Lower lobe of right lung (tissue), 2 donors: ENCODE measurements at places on chromosomes 3 and 15. TPM values are rescaled to one million over a fixed set of nuclear protein-coding genes. Genes with fewer than 3 reads are reported as not detected.

DNA sequence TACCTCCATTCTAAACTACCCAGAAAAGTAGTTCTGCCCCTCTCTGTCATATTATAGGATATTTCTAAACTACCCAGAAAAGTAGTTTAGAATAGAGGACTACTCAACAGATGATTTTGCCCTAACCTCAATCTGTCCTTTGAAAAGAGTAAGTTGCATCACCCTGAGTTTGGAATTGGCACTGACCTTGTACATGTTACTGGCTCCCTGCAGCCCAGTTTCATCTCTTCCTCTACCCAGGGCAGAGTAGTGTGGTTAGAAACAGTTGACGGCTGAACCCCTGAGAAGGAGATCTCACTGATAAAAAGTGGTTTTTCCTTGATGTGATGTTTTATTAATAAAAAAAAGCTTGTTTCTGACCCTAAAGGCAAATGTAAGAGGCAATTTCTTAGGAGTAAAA, 340.5 kb upstream of the NECTIN3 start:
- no peaks in the 10 kb centered on the region for H3K36me3 ChIP-seq
- H3K4me3 ChIP-seq = no peak overlapping the region
- no peaks in the 10 kb centered on the region for H3K4me1 ChIP-seq

ZNF592 gene
- total RNA-seq = 34.8 TPM

GRCh38 chr3:16675805-16676204, 70.6 kb upstream of the DAZL start:
- no peak overlapping the region for H3K4me3 ChIP-seq
- no peaks in the 10 kb centered on the region for H3K36me3 ChIP-seq
- no peak overlapping the region for H3K27ac ChIP-seq
- DNase-seq = no peak

DNA sequence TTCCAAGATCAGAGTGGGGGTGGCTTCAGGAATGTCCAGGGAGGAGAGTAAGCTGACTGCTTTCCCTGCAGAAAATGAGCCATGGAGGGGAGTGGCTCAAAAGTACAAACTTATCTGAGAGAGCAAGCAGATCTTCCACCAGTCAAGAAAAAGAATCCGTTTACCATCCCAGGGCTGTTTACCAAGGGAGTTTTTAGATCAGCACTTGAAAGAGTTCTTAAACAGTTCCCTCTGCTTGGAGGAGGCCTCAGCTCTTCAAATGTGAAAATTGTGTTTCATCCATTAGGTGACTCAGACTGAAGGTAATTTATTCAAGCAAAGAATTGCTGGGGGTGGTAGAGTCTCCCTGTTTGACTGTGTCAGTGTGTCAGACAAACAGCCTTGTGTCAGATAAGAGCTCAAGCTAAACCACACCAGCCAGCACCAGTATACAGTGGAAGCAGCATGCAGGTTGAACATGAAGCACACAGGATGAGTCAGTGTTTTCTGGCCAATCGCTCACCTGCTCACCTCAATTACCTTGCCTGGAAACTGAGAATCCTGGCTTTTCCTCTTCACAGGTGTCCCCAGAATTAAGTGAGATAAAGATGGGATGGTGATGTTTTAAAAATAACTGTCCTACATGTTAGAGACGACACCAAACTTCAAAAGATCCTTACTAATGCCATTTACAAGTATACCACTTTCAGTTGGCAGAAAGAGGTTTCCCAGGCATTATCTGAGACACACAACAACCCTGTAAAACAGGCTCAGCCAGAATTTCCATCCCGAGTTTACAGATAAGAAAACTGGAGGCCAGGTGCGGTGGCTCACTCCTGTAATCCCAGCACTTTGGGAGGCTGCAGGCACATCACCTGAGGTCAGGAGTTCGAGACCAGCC, 21.7 kb downstream of the SH3BP5 start:
- peaks cover 80% of the 10 kb centered on the region for H3K4me1 ChIP-seq
- peak overlapping the region; percentile 67 for H3K27ac ChIP-seq
- H3K36me3 ChIP-seq = peaks cover 9% of the 10 kb centered on the region
- no peak for DNase-seq
- H3K4me3 ChIP-seq = no peak overlapping the region

PRTG gene
- 10.5 TPM for total RNA-seq

DNA sequence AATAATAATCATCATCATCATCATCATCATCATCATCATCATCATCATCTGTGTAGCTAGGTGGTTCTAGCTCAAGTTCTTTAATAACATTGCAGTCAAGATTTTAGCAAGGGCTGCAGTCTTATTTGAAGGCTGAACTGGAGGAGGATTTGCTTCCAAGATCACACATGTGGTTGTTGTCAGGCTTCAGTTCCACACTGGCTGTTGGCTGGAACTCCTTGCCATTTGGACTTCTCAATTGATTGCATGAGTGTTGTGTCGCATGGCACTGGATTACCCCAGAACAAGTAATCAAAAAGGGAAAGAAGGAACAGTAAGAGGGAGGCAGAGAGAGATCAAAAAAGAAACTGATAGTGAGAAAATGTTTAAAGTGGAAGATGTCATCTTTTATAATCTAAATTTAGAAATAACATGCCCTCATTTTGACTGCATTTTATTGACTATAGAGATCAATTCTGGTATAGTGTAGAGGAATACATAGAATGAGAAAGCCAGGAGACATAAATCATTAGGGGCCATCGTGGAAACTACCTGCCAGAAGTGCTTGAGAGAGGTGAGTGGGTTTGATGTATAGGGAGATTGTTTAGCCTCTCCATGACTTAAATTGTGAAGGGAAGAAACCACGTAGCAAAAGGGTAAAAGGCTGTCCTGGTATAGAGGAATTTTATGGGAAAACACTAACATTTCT, 346.6 kb upstream of the RBMS3 start:
- H3K4me3 ChIP-seq = no peak overlapping the region
- H3K27me3 ChIP-seq = no peaks in the 10 kb centered on the region
- no peak for DNase-seq

CCR1 gene
- 47.4 TPM for total RNA-seq

DNA sequence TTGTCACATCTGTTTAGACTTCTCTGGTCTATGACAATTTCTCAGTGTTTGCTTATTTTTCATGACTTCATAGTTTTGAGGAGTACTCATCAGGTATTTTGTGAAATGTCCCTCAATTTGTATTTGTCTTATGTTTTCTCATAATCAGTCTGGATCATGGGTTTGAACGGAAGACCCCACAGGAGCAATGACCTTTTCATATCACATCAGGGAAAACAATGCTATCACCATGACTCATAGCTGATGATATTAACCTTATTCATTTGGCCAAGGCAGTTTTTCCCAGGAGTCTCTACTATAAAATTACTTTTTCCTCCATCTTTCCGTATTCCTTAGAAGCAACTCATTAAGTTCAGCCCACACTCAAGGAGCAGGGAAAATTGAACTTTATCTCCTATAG, 32.7 kb downstream of the AADACL2 start:
- no peaks in the 10 kb centered on the region for H3K36me3 ChIP-seq
- H3K4me3 ChIP-seq = no peak overlapping the region
- no peak overlapping the region for H3K27ac ChIP-seq

SGO1 gene
- 0.71 TPM for total RNA-seq

HDGFL3 gene
- 26.5 TPM for total RNA-seq

SPINT1 gene
- 76.5 TPM for total RNA-seq

DNA sequence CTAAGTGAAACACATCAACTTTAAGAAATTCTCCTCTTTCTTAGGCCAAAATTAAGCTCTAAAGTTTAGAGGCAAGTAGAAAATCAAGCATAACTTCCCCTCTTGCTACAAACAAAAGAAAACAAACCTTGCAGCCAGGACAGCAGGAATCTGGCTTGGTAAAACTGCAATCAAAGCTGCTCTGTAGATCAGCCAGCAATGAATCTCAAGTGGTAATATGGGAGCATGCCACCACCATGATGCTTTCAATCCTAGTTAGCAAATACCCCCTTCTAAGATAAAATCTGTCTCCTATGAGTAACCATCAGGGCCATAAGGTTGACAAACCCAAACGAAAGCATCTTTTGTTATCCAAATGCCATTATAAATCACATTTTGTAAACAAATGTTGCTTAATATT, 208.3 kb upstream of the PLSCR5 start:
- no peak overlapping the region for H3K27ac ChIP-seq
- H3K27me3 ChIP-seq = no peaks in the 10 kb centered on the region
- no peaks in the 10 kb centered on the region for H3K4me1 ChIP-seq
- no peak for DNase-seq
- H3K4me3 ChIP-seq = no peak overlapping the region

- no peak for DNase-seq
- no peak overlapping the region for H3K27ac ChIP-seq
- no peaks in the 10 kb centered on the region for H3K36me3 ChIP-seq
- H3K4me1 ChIP-seq = no peaks in the 10 kb centered on the region
- no peak overlapping the region for H3K4me3 ChIP-seq
- no peaks in the 10 kb centered on the region for H3K27me3 ChIP-seq
These were observed 81.5 kb upstream of the CDIN1 start for GRCh38 chr15:36497901-36498300.

CXCR6 gene
- 4.3 TPM for total RNA-seq

GRCh38 chr3:30162579-30162978, 443.8 kb upstream of the TGFBR2 start:
- no peak for DNase-seq
- no peaks in the 10 kb centered on the region for H3K36me3 ChIP-seq
- no peak overlapping the region for H3K4me3 ChIP-seq
- peaks cover 4% of the 10 kb centered on the region for H3K4me1 ChIP-seq

SCN11A gene
- 0.27 TPM for total RNA-seq

ALDH1L1 gene
- total RNA-seq = 2.8 TPM

SIDT1 gene
- 5.3 TPM for total RNA-seq

GRCh38 chr3:178532476-178532875, 3.8 kb upstream of the KCNMB2 start:
- H3K27ac ChIP-seq = no peak overlapping the region
- H3K27me3 ChIP-seq = no peaks in the 10 kb centered on the region
- no peak overlapping the region for H3K4me3 ChIP-seq
- no peak for DNase-seq
- H3K36me3 ChIP-seq = no peaks in the 10 kb centered on the region

NRROS gene
- total RNA-seq = 20.7 TPM

DNA sequence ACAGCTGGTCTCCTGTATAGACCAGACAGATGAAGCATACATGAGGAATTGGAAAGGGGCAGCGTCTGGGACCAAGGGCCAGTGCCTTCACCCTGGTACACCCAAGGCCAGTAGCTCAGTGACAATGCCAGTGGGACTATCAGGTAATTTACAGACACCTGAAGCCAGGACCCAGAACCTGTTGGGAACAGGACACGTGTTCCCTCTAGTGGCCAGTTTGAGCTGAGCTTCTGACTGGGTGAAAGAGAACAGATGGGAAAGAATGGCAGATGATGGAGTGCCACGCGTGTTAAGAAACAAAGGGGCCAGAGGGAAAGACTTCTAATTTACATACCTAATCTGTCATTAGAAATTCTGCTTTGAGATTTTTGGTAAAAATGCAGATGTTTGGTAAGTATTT, 5.1 kb upstream of the SLC25A38 start:
- H3K36me3 ChIP-seq = no peaks in the 10 kb centered on the region
- no peak overlapping the region for H3K27ac ChIP-seq
- H3K27me3 ChIP-seq = no peaks in the 10 kb centered on the region
- peaks cover 7% of the 10 kb centered on the region for H3K4me1 ChIP-seq
- no peak overlapping the region for H3K4me3 ChIP-seq
- no peak for DNase-seq

ISL2 gene
- 0.38 TPM for total RNA-seq

- no peak overlapping the region for H3K27ac ChIP-seq
- H3K4me1 ChIP-seq = no peaks in the 10 kb centered on the region
- H3K36me3 ChIP-seq = peaks cover 49% of the 10 kb centered on the region
- no peaks in the 10 kb centered on the region for H3K27me3 ChIP-seq
These were observed 8.8 kb upstream of the PRKAR2A start for GRCh38 chr3:48856469-48856868.

DNA sequence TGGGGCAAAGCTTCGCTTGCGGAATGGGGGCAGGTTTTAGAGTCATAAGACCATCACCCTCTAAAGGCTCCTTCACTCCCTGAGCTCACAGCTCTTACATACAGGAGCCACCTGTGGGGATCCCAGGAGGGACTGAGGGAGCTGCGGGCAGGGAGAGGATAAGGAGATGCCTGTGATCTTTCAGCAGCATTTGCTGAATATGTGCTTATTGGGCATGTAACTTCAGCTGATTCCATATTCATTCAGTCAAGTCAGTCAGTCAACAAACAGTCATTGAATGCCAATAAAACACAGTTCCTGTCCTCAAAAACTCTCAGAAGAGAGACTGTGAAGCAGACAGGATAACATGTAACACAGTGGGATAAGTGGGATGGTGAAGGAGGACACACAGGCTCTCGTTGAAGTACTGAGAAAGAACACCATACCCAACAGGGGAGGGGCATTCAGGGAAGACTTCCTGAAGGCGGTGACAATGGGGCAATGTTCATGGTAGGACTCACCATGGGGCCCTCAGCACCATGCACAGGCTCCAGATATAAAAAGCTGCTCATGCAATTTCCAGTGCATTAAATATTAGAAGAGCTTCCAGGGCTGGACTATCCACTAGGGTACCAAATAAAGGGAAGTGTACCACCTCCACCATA, 240.9 kb downstream of the UACA start:
- H3K27ac ChIP-seq = no peak overlapping the region
- H3K27me3 ChIP-seq = no peaks in the 10 kb centered on the region
- H3K4me1 ChIP-seq = no peaks in the 10 kb centered on the region
- DNase-seq = no peak
- no peak overlapping the region for H3K4me3 ChIP-seq

- peaks cover 7% of the 10 kb centered on the region for H3K27me3 ChIP-seq
- H3K27ac ChIP-seq = no peak overlapping the region
- peaks cover 4% of the 10 kb centered on the region for H3K4me1 ChIP-seq
- DNase-seq = no peak
- no peak overlapping the region for H3K4me3 ChIP-seq
These were observed 37.0 kb upstream of the TMC3 start for GRCh38 chr15:81411051-81411450.

- no peak overlapping the region for H3K27ac ChIP-seq
- no peaks in the 10 kb centered on the region for H3K36me3 ChIP-seq
- no peak overlapping the region for H3K4me3 ChIP-seq
- no peaks in the 10 kb centered on the region for H3K4me1 ChIP-seq
These were observed 271.4 kb upstream of the SEMA6D start for GRCh38 chr15:47445723-47446392.

HTR3E gene
- total RNA-seq = not detected

ASB14 gene
- 0.50 TPM for total RNA-seq

SLC15A2 gene
- 63.6 TPM for total RNA-seq

GRCh38 chr3:134471521-134472193, 14.1 kb downstream of the ANAPC13 start:
- no peaks in the 10 kb centered on the region for H3K27me3 ChIP-seq
- H3K36me3 ChIP-seq = peaks cover 13% of the 10 kb centered on the region
- no peak for DNase-seq
- no peak overlapping the region for H3K27ac ChIP-seq
- H3K4me3 ChIP-seq = no peak overlapping the region

DNA sequence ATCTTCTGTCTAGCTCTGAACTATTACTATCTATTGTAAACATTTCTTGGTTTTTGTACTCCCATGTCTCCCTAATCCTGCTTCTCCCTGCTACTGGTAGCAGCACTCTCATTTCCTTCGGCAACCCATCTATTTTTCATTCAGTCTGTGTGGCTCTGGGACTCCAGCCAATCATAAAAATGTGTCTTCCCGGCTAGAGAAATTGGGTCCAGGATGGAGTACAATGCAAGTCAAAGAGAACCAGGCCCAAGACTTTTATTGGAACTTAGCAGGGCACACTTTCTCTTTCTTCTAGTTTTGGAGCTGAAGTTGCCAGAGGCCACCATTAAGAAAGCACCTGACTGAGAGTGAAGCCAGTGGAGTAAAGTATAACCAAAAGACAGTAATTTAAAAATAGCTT, 22.8 kb upstream of the ARHGEF26 start:
- DNase-seq = no peak
- no peak overlapping the region for H3K27ac ChIP-seq
- no peaks in the 10 kb centered on the region for H3K4me1 ChIP-seq

GABRR3 gene
- not detected for total RNA-seq

KLF15 gene
- total RNA-seq = 40.1 TPM
